CD4-positive, alpha-beta T cell (primary cell): ENCODE measurements at places on chromosomes 7 and 10. TPM values are rescaled to one million over a fixed set of nuclear protein-coding genes. Genes with fewer than 3 reads are reported as not detected.

DNA sequence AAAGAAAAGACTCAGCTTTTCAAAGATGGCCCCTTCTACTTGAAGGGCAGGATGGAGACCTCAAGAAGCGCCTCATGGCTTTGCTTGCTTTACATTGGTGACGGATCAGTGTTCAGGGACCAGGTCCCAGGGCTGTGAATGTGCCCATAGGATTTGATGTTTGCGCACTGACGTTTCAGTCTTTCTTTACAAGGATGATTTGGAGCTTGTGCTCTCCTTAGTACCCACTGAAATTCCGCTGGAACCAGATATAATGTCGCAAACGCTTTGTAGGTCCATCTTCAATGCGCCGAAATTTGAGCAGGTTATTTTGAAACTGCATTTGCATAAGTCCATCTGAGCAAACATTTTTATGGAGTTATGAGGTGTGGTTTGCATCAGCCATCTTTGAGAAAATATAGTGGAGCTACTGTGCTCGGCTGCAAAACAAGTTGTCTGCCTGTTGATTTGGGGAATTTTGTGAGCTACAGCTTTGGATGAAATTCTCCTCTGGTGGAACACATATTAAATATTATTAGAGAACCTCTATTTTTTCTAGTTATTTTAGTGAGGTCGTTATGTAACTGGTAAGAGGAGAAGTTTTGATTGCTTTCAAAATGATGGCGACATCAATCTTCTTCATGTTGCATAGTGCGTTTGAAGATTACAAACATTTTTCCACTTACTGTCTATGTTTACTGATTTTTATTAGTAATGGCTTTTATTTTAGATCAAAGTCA is 2.4 kb downstream of the RBM20 start:
- no peak overlapping the region for H3K27ac ChIP-seq
- DNase-seq, result no peak
- peaks cover 64% of the 10 kb centered on the region for H3K27me3 ChIP-seq

DNA sequence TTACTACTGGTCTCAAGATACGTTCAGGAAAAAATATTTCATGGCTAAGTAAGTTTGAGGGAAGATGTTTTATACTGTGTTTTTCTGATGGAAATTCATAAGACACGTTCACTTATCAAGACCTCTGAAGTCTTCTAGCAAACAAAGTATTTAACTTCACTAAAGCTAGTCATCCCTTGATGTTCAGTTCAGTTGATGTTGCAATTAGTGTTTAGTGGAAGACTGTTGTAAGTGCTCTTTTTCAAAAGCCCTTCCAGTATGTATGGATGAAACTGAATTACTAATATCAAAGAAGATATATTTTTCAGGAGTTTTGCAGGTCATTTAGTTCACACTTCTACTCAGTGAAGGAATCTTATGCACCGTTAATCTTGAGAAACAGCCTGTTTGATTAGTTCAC is 25.1 kb downstream of the CUL1 start:
- H3K4me1 ChIP-seq, result peaks cover 50% of the 10 kb centered on the region
- H3K27ac ChIP-seq, result no peak overlapping the region
- DNase-seq, result no peak
- no peaks in the 10 kb centered on the region for H3K27me3 ChIP-seq

DNA sequence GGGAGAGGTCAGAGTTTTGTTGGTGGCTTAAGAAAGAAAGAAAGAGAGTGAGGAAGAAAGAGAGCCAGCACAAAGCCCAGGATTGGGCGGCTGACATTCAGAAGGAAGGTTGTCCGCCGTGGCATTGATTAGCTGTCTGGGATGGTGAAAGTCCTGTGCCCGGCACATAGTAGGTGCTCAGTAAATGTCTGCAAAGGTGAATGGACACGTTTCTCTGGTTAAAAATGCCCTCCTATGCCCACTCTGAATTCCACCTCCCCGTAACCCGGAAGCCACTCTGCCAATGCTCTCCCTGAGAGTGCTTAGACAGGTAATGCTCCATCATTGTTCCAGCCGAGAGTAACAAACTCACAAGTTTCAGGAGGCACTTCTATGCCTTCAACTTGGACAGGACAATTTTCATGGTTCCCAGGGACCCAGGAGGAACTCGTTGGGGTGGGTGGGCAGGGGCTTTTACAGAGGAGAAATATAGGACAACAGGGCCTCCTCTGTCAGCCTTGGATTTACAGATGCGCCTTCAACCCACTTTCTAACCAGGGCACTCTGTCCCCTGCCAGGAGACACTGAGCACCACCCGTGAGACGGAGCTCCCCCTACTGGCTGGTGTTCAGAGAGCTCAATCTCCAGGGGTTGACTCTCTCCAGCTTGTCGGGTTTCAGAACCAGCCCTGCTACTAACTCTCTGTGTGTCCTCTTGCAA is 411.5 kb upstream of the ZMIZ1 start:
- H3K36me3 ChIP-seq, result no peaks in the 10 kb centered on the region
- H3K27ac ChIP-seq, result no peak overlapping the region
- H3K27me3 ChIP-seq, result no peaks in the 10 kb centered on the region

- no peak overlapping the region for H3K4me3 ChIP-seq
- H3K4me1 ChIP-seq, result no peaks in the 10 kb centered on the region
- H3K27ac ChIP-seq, result no peak overlapping the region
- no peak for DNase-seq
These were observed 65.3 kb upstream of the CAMK2B start for GRCh38 chr7:44390701-44391100.

DNA sequence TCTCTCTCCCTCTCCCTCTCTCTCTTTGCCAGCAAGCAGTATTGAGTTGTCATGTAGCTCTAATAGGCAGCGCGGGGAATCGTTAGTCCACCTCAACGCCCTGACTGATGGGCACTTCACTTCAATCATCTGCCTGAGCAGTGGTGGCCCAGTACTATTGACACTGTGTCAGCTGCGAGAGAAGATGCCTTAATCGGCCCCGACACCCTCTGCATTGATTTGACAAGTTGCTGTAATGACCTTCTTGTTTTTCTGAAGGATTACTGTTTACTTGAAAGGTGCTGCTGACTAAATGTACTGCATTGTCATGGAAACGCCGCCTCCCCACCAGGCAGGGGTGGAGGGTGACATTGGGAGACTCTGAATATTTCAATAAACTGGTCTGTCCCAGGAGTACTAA is 913.8 kb downstream of the KCNMA1 start:
- no peak overlapping the region for H3K27ac ChIP-seq
- no peaks in the 10 kb centered on the region for H3K36me3 ChIP-seq
- no peak overlapping the region for H3K4me3 ChIP-seq

GRCh38 chr7:132777414-132777813 is 201.1 kb upstream of the PLXNA4 start:
- DNase-seq, result no peak
- H3K4me1 ChIP-seq, result peaks cover 5% of the 10 kb centered on the region
- H3K27me3 ChIP-seq, result no peaks in the 10 kb centered on the region
- no peak overlapping the region for H3K4me3 ChIP-seq
- H3K36me3 ChIP-seq, result no peaks in the 10 kb centered on the region

DNA sequence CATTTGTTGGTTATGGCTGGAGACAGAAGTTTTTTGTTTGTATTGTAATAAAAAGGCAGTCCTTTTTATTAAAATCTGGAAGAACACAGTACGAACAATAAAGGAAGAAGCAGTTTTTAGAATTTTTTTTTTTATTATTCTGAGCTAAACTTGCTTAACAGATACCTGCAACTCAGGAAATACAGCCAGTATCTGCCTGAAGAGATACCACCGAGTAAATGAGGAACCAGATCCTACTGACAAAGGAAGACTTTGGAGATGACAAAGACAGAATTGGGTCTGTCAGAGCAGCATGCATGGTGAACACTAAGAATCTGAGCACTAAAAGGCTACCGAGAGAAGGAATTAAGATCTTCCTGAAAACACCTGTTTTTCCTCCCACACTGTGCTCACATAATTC is 1335.9 kb upstream of the SORCS1 start:
- no peaks in the 10 kb centered on the region for H3K27me3 ChIP-seq
- H3K27ac ChIP-seq, result no peak overlapping the region
- no peaks in the 10 kb centered on the region for H3K36me3 ChIP-seq
- no peaks in the 10 kb centered on the region for H3K4me1 ChIP-seq

DNA sequence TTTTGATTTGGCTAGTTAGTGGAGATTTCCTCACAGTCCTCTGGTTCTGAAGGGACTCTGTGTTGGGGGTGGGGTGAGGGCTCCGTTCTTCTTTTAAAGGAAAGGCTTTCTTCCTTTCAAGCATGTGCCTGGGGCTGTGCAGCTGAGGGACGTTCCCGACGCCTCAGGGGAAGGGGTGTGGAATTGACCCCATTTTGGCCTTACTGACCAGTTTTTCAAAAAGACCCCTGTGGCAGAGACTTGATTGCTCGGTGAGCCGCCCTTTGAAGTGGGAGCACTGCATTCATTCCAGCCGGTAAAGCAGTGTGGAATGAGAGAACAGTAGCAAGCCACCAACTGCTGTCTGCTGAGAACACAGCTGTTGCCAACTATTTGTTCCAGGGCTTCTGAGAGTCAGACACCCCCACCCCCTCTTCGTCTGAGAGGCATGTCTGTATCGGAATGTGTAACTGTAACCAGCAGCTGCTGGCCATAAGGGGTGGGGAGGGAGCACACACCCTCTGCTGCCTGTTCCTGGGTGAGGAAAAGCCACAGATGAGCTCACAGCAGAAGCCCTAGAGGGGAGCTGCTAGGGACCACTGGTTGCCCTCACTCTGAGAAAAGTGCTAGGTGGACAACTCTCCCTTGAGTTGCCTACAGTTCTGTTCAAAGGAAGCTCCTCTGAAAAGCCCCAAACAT is 33.2 kb downstream of the WBP1L start:
- H3K27me3 ChIP-seq, result no peaks in the 10 kb centered on the region
- peak; percentile 14 for DNase-seq
- H3K4me3 ChIP-seq, result no peak overlapping the region
- H3K27ac ChIP-seq, result no peak overlapping the region
- H3K36me3 ChIP-seq, result peaks cover 12% of the 10 kb centered on the region

The TCERG1L gene
- not detected for total RNA-seq

The ZNRF2 gene
- 23.6 TPM for total RNA-seq

The SLC26A5 gene
- not detected for total RNA-seq

The TCAF2 gene
- 30.2 TPM for total RNA-seq

The MYH16 gene
- total RNA-seq, result not detected
